H9 (cell line): ENCODE measurements at places on chromosomes 2 and 18.
A peak's percentile ranks its signal among the peaks of the same experiment; 100 is the strongest.

DNA sequence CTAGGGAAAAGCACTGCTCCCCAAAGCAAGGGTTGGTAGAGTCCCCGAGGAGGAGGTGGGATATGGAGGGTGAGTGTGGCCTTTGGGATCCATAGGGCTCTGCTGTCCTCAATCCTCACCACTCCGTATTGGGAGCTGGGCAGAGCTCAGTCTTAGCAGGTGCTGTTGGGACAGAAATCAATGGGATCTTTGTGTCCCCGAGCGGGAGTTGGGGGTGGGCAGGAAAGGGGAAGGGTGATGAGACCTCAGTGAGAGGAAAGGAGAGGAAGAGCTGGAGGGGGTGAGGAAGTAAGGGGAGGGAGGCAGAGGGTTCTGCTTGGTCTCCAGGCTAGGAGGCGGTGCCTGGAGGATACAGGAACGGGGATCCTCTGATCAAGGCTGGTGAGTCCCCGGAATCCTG lies 2.6 kb downstream of the ASIC4 start:
- DNase-seq, result no peak

DNA sequence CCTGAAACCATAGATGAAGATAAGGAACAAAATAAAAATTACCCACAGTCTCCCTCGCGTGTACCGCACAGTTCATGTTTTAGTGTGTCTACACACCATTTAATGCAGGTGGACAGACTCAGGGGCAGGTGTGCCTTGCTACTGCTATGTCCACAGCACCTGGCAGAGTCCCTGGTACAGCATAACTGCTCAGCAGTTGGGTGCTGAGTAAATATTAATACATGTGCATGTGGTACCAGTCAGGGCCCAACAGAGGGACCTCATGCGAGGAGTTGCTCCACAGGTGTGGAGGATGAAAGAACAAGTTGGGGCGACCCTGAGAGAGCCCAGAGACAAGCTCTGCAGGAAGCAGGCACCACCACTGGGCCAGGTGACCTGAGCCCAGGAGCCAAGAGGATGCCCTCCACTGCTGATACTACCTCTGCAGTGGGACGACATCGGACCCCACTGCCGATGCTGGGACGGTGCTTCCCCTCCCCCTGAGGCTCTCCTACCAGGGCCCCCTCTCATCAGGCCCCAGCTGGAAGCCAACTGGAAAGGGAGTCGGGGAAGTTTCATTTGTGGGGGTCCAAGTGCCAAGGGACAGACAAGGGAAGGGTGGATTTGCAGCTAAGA lies 100.8 kb downstream of the NEDD4L start:
- no peak for DNase-seq

DNA sequence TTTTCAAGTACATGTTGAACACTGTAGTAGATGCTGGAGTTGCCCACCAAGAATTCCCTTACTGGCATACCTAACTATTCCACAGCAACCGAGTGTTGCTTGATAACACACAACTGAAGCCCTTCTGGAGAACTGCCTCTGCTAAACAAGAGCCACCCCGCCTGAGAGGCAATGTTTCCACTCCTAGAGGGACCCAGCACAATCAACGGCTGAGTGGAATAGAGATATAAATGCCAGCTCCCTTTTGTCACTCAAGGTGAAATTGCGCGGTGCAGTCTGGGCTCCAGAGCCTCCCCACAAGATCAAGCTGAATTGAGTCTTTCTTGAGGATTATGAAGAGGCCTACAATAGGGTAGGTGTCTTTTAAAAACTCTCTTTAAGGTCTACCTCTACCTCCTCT lies 49.1 kb upstream of the SCN9A start:
- DNase-seq, result no peak

DNA sequence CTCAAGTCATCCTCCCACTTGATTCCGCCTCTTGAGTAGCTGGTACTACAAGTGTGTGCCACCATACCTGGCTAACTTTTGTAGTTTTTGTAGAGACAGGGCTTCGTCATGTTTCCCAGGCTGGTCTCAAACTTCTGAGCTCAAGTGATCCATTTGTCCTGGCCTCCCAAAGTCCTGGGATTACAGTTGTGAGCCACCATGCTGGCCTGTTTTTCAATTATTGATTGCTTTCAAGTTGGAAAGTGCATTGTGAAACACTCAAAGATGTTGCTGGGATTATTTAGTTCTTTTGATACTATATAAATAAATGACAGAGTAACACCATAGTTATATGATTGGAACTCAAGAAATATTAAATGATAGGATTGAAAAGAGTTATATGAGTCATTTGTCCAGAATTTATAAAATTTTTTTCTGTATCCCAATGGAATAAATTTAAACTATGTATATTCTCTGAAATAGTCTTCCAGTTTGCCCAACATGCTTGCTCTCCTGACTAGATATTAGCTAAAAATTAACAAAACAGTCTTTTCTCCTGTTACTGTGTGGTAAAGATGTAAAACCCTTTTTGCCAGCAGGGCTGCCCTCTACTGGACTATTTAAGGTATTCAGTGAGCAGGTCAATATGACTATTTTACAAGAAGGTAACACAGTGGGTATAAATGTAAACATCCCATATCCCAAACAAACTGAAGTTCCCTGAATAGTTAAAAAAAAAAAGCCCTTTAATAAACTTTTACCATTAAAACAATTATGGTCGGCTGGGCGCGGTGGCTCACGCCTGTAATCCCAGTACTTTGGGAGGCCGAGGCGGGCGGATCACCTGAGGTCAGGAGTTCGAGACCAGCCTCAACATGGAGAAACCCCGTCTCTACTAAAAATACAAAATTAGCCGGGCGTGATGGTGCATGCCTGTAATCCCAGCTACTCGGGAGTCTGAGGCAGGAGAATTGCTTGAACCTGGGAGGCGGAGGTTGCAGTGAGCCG lies 42.7 kb downstream of the ACSL3 start:
- no peak for DNase-seq

- peak; percentile 44 for DNase-seq
Measured at GRCh38 chr2:99481941-99482340, 7.9 kb downstream of the REV1 start.

GRCh38 chr18:55404832-55405465 lies 183.0 kb downstream of the TCF4 start:
- no peak for DNase-seq

DNA sequence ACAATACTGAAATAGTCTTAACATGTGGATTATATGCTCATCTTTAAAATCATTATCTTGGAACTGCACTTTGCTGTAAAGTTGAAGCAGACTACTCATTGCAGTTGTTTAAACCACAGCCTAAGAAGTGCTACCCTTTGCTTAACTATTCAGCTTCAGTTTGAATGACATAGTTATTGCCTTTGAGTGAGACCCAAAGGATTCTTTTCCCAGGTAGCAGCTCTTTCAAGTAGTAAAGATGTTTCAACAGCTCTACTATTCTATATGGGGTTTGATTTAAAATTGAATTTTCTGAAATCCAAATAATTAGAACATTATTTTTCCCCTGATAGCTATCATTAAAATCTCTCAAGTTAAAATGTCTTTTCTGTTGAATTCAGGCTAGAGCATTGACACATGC lies 1.1 kb downstream of the SCG2 start:
- no peak for DNase-seq

DNA sequence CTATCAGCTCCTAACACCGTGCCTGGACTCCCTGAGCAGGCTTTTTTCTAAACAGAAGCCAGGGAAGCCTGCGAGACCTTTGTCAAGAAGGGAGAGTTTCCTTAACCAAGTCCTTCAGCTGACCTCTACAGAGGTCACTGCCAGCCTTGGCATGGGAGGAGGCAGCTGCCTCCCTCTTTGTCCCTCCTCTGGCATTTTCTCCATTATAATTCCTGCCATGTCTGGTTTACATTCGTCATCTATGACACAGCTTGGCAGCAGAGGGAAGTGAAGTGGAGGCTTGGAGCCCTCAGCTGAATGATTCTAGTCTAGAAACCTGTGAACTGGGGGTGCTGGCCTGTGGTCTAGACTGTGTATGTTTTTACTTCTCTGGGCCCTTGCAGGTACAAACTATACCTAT lies 22.5 kb downstream of the LIPG start:
- no peak for DNase-seq

DNA sequence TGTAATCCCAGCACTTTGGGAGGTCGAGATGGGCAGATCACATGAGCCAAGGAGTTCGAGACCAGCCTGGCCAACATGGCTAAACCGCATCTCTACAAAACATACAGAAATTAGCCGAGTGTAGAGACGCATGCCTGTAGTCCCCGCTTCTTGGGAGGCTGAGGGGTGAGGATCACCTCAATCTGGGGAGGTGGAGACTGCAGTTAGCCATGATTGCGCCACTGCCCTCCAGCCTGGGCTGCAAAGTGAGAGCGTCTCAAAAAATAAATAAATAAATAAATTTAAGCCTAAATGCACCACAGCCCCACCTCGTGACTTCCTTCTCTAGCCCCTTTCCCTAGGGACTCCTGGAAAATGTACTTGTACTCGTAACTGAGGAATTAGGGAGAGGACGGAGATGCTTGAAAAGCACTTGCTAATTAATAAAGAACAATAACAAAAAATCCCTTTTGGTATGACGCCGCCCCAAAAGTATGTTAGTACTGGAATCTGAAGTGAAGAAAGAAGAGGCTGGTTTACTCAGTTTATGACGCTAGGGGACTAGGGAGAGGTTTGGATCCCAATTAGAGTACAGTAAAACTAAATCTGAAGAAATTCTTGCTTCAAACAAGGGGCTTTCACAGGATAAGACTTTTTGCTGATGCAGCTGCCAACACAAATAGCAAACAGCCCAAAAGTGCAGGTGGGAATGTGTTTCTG lies 887 bp upstream of the ZNF396 start:
- no peak for DNase-seq

DNA sequence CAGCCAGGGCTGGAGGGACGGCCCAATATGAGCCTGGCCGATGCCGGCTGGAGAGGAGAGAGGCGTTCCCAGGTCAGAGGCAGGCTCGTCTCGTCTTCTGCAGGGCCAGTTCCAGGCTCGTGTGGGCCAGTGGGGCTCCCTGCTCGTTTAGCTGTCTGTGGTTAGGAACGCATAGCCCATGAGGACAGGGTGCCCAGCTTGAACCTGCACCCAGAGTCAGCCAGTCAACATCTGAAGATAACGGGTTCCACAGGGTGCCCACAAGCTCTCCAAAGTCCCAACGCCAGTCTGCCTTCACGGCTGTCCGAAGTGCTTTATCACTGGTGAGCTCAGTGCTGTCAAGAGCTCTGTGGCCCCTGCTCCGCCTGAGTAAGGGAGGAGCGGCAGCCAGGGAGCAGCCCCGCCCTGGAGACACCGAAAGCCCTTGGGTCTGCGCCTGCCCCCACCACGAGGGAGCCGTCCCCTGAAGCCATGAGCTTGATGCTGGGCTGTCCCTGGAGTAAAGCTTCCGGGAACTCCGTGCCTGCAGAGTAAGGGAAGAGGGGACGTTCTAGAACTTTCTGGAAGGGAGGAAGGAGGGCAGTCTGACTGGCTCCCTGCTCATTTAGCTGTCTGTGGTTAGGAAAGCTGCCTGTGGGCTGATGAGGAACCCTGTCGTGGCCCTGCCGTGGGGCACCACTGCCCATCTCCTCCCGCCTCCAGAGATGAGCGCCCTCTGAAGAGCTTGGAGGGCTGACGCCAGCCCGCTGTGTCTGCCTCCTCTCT lies 2.7 kb upstream of the HSBP1L1 start:
- no peak for DNase-seq
